ENCODE measurements at places on chromosomes 2 and 18.

GRCh38 chr18:22191923-22192322 is 22.5 kb downstream of the GATA6 start:
- DNase-seq = no peak

- DNase-seq = no peak
Measured at GRCh38 chr18:79942786-79943607, 8.5 kb downstream of the SLC66A2 start.

GRCh38 chr2:69932596-69932922 is 17.6 kb downstream of the MXD1 start:
- DNase-seq = no peak

DNA sequence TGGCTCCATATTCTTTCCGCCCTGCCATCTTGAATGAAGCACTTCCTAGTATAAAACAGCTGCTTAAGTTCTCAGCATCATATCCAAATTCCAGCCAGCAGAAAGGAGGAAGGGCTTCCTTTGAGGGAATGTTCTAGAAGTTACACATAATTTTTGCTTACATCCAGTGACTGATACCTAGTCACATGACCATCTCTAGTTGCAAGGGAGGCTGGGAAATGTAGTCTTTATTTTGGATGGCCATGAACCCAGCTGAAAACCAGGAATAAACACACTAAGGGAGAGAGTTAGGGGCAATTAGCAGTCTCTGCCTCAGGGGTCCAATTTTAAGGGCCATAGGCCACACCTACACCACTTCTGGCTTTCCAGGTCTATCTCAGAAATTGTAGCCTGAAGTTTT is 57.8 kb upstream of the LMAN1 start:
- no peak for DNase-seq

DNA sequence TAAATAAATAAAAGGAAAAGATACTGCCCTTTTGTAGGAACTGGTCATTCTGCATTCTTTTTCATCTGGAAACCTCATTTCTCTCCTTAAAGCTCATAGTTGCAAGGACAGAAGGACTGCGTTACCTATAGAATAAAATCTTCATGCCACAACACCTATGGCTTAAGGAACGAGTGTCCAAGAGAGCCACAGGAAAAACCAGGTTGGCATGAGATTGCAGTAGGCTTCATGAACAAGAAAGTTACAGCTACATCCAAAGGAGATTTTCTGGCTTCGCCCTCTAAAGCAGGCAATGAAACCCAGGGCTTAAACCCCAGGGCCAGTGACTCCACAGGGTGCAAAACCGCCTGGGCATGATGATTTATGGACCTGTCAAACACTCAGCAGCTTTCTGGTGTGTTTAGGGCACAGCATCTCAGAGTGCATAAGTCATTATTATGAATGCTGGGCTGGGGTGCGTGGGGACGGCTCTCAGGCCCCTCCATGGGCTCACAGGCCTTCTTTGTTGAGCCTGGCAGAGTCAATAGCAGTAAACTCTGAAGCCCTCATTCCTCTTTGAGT is 30.7 kb upstream of the PIEZO2 start:
- no peak for DNase-seq

- DNase-seq = no peak
Measured at GRCh38 chr2:101387151-101387834, at the start of gene CREG2. Gene CREG2, minus strand, starts transcription at chr2:101387503. Its CDS starts 46 bp downstream, at chr2:101387457.

DNA sequence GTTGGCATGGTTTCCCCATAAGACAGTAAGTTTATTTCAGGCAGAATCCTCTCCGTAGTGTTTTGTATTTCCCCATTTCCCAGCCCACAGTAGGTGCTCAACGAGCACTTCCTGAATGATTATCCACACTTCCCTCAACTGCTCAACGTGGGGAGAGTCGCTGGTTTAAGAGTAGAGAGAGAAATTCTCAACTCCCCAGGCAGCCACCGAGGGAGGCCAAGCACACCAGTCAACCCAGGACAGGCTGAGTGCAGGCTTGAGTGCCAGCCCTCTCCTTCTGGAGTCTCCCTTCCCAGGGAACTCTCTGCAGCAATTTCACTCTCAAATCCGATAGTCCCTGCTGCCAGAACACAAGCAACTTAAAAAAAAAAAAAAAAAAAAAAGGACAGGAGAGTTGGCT is 92.0 kb upstream of the LMAN1 start:
- DNase-seq = no peak

DNA sequence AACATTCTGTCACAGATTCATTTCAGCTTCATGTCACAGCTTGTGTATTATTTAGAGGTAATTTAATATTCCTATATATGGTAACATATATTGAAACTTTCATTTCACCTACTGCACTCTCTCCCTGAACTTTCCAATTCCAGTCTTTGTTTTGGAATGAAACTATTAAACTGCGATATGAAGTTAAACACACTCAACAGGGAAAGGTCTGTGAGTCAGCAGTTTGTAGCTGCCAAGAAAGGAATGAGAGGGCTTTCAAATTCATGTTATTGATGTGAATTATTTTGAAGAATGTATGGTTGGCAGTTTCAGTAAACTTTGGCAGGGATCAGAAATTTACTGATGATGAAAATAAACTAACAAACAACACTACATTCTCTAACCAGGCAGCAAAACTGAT is 148.3 kb downstream of the HNMT start:
- DNase-seq = no peak

- DNase-seq = no peak
Measured at GRCh38 chr2:166539340-166540162, 45.5 kb upstream of the SCN7A start.

DNA sequence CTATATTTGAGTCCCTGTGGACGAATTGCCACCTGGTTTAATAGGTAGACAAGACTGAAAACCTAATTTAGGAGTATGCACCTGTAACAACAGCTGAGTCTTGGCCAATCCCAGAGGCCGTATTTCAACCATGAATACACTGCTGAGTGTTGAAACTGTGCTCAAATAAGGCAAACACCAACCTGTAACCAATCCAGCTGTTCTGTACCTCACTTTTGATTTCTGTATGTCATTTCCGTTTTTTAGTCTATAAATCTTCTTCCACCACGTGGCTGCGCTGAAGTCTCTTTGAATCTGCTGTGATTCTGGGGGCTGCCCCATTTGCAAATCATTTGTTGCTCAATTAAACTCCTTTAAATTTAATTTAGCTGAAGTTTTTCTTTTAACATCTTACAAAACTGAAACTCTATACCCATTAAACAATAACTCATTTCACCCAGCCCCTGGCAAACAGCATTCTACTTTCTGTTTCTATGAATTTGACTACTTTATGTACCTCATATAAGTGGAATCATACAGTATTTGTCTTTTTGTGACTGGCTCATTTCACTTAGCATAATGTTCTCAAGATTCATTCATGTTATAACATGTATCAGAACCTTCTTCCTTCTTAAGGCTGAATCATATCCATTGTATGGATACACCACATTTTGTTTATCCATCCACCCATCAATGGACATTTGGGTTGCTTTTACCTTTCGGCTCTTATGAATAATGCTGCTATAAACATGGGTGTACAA is 7.5 kb upstream of the YPEL5 start:
- no peak for DNase-seq

GRCh38 chr2:45070113-45070652 is 60.9 kb upstream of the SIX2 start:
- DNase-seq = no peak

- no peak for DNase-seq
Measured at GRCh38 chr2:33146102-33146501, 199.3 kb downstream of the LTBP1 start.

GRCh38 chr18:43572163-43572562 is 294.9 kb upstream of the SYT4 start:
- no peak for DNase-seq

DNA sequence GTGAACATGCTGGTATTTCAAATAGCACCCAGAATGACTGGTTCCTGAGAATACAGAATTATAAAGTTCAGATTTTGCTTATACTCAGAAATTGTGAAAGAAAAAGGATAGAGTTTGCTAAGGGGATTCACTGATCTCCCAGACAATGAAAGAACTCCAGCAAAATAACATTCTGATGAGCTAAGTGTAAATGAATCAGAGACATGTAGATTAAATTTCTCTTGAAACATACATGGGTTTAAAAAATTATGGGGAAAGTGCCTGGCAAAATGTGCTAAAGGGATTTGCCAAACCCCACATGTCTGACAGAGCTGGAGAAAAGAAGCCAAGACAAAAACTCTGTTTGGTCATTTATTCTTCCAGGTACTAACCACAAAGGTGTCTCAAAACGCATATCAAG is 116.3 kb downstream of the FTCDNL1 start:
- DNase-seq = no peak

GRCh38 chr18:50627594-50628532 is 68.0 kb downstream of the MAPK4 start:
- no peak for DNase-seq

DNA sequence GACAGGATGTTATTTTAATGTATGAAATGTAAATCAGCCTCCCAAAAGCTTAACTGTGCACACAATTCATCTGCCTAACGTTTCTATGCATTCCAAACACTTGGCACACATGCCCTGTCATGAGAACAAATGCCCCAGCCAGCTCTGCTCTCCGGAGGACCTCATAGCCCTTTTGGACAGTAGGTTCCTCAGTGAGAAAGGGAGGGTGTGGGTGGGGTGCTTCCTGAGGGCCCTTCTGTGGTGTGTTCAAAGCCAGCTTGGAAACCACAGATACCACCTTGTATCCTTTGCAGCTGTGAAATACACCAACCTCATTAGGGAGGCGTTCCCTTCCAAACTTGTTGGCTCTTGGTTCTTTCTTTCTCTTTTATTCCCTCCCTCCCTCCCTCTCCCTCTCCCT is 102.2 kb upstream of the ASB18 start:
- DNase-seq = no peak

DNA sequence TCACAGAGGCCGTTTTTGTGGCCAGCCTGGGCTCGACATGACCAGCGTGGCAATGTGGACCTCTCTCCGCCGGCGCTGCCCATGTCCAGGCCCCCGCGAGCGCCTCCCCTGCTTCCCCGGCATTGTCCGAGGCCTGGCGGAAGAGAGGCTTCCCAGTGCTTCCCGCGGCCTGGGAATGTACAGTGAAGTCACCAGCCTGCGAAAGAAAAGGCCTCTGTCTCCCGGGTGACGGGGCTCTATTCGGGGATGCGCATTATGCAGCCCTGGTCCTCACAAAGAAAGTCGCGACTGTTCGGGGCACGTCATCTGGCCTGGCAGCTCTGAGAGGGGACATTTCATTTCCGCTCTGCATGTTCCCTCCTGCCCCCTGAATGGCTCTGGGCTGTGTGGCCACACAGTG is 109.2 kb upstream of the AGAP1 start:
- no peak for DNase-seq

- DNase-seq = no peak
Measured at GRCh38 chr18:48661421-48661820, 122.6 kb downstream of the CTIF start.

DNA sequence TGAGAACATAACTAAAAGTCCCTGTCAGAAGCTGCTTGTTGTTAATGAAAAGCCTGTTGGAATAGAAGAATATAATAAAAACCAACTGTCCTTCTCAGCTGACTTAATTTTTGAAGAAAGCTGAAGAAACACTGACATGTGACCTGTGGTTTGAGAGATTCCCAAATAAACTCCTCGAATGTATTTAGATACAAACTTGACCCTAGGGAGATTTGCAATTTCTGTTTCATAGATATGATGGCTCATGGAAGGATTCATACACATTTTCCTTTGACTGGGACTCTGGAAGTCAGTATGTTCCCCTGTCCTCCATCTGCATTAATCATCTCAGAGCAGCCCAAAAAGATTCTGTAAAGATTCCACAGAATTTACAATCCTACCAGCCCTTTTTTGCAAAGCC is 195.1 kb downstream of the TMEM247 start:
- DNase-seq = no peak

DNA sequence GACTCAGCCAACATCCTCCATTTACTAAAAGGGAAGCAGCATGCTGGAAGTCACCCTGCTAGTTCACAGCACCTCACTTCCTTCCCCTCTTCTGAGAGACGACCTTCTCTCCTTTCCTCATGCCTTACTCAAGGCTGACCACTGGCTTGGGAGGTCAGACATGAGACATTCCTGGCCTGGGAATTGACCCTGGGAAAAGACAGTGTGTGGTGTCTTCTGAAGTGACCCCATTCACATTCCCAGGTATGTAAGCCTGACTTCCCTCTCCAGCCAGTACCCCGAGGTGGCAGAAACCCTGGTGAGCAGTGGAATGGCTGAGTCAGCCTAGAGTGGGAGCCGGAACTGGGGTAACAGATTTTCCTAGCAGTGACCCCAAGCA is 92.4 kb downstream of the PLB1 start:
- no peak for DNase-seq

GRCh38 chr2:158385646-158386045 is 70.9 kb downstream of the CCDC148 start:
- DNase-seq = no peak

- DNase-seq = no peak
Measured at GRCh38 chr2:236041616-236042015, 126.6 kb downstream of the GBX2 start.

GRCh38 chr18:10142056-10142455 is 228.2 kb downstream of the VAPA start:
- no peak for DNase-seq
